MM.1S (cell line): ENCODE measurements at places on chromosomes 4 and X.

DNA sequence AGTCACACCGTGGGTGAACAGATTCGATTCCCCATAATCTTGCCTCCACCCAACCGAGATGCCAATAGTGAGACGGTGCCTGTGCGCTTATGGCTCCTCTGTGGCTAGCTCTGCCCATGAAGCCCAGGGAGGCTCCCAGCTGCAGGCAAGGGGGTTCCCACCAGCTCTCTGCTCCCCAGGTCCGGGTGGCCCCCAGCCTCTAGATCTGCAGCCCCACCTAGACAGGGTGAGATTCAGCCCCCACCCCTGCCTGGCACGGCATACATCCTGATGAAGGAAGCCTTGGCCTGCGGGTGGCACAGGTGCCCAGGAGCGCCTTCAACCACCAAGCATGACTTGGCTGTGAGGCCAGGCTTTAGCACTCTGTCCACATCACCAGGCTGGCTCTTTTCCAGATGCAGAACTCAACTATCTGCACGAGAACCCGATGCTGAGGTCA, 40.6 kb downstream of the WDR1 start:
- no peak for DNase-seq

GRCh38 chr4:98827661-98828060, 101.3 kb downstream of the EIF4E start:
- no peak for DNase-seq

DNA sequence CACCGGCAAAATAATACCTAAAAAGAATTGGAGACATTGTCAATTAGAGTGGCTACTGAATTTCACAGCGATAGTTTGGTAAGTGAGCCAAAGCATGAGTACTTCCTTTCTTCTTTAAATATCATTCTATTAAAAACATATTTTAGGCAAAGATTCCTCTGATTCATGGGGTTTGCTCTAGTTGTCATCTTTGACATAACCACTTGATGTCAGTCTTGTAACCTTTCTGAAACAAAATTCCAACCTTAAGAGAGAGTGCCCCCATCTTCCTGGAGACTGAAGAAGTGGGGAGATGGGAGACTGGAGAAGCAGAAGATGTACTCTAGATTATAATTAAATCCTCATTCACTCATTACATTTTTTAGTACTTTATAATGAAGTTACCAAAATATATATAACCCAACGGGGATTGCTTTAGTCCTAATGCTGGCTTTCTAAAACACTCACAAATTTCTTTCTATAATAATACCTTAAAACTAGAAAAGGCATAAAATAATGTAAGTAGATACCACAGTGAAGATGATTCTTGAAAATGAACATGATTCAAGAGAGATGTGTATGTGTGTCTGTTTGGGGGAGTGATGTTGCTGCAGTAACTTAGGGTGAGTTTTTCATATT, 96.4 kb downstream of the EMCN start:
- DNase-seq: peak; percentile 26

DNA sequence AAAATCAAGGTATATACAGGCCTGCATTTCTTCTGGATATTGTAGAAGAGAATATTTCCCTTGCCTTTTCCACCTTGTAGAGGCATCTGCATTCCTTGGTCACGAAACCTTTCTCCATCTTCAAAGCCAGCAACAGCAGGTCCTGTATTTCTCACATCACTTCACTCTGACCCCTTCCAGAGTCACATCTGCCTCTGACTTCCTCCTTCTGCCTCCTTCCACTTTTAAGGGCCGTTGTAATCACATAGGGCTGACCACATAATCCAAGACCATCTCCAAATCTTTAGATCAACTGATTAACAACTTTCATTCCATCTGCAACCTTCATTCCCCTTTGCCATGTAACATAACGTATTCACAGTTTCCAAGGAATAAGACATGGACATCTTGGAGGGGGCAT, 38.3 kb upstream of the NDP start:
- DNase-seq: no peak

DNA sequence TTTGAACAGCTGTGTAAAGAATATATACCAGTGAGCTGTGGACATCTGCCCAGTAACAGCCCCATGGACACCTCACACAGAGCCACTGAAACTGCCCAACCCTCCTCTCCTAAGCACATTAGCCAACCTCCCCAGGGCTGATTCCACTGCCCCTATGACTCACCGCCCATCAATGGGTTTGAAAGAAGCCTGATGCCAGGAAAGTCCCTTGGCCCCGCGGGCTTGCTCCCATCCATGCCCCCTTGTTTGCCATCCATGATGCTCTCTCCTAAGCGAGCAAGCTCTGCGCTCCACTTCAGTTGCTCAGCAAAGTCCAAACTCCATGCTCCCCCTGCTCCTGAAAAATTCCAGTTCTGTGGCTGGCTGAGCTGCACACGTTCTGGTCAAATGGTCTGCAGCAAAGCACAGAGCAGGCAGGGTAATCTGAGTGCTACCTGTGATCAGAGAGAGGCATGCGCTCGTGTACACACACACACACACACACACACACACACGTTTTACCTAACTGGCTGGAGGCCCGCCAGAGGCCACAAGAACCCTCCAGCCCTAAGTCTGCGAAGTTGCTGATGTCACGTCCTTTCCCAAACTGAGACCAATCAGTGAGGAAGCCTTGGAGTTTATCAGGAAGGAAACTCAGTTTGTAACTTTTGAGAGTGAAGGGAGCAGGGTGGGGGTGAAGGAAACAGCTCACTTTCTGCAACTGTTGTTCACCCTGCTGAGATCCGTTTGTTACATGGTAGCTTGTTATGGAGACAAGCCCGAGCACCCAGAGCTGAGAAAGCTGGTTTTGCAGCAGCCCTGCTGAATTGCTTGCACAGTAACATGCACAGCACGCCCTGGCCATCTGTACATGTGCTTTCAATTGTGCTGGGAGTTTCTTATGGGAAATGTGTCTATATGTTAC, at the start of gene ASB9:
Gene ASB9, minus strand, starts transcription at position 466 of the 904 bp plus-strand sequence. Its CDS starts 209 bp downstream, at position 257.
- no peak for DNase-seq

DNA sequence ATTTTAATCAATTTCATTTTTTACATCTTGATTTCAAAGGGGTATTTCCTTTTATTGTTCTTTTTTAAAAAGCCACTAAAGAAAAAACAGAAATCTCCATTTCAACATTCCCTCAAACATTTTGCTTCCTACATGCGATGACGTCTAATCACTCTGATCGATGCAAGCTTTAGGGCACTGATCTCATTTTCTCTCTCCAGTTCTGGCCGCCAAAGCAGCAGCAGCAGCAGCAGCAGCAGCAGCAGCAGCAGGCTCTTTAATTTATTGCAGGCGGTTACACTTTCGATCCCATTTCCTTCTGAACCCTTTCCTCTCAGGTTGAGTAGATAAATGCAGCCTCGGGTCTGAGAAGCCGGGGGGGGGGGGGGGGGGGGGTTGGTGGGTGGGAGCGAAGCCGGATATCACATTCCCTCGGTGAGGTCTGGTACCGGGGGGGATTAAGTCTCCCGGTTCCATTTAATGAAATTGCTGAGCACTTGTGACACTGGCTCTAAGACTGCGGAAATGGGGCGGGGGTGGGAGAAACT, 3.4 kb upstream of the PCDH7 start:
- DNase-seq: peak; percentile 76

DNA sequence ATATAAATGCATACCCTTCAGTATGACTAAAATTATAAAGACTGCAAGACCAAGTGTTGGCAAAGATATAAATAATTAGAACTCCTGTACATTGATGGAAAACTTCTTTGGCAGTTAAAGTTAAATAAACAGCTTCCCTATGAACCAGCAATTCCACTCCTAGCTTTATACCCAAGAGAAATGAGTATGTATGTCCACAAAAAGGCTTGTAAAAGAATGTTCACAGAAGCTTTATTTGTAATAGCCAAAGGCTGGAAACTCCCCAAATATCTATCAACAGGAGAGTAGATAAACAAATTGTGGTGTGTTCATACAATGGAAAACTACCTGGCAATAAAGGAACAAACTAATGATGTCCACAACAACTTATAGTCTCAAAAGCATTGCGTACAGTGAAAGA, 184.8 kb downstream of the AMELX start:
- DNase-seq: no peak

DNA sequence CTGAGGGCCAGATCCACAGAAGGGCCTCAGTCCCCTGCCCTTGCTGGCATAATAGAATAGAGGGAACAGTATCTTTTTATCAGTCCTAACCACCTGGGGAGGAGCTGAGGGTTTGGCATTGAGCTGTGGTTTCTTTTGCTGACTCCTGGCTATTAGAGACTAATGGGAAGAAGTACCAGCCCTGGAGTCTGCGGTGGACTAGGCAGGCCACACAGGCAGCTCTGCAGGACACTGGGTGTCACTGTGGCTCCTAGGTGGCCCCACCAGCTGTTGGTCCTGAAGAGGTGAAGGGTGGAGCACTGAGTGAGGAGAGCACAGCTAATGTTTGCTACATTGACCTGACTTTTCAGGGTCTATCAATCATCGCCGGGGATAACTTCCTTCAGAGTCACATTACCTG, 52.8 kb upstream of the GPC4 start:
- peak; percentile 38 for DNase-seq

DNA sequence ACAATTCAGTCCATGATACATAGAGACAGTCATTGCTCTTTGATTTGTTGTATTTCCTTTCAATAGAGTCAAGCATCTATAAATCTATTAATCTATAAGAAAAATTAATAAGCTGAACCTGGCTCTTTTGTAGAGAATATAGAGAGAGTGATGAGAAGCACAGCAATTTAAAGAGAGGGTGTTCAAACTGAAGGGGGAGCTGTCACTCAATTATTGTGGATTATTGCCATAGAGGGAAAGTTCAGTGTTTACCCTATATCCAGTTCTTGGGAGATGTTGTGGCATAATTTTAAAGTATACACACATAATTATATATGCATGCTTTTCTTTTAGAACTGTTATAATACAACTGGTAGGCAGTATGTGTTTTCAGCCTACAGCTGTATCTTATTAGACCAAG, 1469.0 kb upstream of the PABPC4L start:
- no peak for DNase-seq
